ENCODE measurements at places on chromosomes 7 and 10.

GRCh38 chr7:99667179-99667578, 12.6 kb downstream of the CYP3A5 start:
- DNase-seq = no peak

DNA sequence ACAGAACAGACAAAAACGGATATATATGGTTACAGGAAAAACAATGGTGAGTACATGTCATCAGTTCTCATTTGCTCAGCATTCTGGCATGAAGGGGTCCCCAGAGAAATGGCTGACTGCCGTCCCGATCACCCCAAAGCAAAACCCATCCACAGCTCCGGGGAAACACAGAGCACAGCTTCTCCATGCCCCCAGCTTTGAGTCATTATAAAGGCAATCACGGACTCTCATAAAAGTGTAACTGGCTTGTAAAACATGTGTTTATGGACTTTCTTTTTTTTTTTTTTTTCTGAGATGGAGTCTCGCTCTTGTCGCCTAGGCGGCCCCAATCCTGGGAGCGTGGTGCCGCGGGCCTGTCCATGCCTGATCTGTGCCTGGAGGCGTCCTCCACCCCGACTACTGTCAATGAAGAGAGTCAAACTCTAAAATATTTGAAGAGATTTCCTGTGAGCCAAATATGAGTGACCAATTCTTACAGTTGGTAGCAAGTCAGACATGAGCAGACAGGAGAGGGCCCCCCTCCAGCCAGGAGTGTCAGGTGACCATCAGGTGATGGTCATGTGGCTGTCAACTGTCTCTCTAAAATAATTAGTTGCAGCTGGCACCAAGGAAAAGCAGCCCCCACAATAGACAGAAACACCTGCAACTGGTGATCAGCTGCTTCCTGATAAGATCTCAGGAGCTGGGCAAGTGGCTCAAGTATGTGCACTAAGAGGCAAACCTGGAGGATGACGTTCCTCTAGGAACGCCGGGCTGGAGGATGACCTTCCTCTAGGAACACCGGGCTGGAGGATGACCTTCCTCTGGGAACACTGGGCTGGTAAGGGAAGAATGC, 21.7 kb upstream of the NOM1 start:
- DNase-seq = no peak

DNA sequence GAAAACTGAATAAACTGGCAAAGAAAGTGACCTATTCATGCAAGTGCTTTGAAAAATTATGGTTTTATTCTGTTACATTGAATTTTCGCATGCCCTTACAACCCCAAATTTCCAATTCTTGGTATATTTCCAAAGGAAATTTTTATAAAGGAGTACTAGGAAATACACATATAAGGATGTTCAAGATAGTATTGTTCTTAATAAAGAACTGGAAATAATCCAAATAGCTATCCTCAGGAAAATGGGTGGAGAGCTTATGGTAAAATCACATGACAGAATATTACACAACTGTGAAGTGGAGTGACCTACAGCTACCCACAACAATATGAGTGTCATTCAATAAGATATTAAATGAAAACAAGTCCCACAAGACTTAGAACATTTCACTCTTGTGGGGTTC, 138.9 kb upstream of the BMPER start:
- no peak for DNase-seq

DNA sequence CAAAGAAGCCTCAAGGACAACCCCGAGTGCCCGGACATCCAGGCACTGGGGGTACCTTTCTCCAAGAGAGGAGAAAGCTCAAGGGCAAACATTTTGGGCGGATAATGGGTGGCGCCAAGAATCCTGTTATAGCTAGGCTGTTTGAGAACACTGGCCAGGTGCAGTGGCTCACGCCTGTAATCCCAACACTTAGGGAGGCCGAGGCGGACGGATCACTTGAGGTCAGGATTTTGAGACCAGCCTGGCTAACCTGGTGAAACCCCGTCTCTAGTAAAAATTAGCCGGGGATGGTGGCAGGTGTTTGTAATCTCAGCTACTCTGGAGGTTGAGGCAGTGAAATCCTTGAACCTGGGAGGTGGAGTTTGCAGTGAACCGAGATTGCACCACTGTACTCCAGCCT, 25.2 kb upstream of the UNC5B start:
- no peak for DNase-seq

GRCh38 chr10:93081834-93082233, 8.1 kb downstream of the CYP26A1 start:
- DNase-seq = no peak

GRCh38 chr10:120473593-120473992, 16.6 kb downstream of the PLPP4 start:
- DNase-seq = no peak

DNA sequence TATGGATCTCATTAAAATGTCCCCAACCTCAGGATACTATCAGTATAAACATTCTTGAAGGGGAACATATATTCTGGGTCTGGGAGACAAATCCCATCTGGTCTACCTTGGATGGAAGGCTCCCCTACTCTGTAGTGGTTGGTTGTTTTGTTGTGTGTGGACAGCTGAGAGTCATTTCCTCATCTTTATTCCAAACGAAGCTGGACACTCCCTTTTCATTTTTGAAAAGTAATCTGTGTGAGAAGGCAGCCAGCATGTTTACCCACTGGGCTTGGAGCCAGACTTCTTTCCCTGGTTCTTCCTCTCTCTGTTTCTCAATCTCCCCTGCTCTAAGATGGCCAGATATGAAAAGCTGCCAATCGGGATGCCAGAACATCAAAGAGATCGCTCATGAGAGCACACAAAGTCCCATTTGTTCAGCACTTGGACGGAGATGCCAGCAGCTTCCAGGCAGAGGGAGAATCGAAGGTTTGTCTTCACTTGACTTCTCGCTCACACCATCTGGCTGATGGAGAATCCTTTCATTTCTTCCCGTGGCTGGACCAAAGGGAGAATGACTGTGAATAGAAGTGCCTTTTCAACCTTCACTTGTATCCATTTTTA, 108.1 kb upstream of the AGR3 start:
- no peak for DNase-seq

- no peak for DNase-seq
Observed at GRCh38 chr10:76337641-76338040, 906.2 kb downstream of the LRMDA start.

- no peak for DNase-seq
Observed at GRCh38 chr10:49571388-49571787, 32.5 kb upstream of the ERCC6 start.

DNA sequence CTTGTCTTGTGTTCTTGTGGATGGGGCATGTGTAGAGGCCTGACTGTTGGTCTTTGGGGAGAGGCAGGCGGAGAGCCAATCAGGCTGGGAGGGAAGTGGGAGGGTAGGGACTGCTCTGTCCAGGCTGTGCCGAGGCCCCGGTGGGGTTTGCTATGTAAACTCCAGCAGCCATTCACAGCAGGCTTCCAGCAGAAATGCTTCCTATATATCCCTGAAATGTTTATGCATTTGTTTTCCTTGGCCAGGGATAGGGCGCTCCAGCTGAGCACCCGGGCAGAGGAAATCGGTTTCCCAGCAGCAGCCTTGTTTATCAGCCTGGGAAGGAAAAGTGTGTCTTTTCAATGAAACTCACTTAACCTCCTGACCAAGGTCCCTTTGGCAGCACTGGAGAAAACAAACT, 18.3 kb upstream of the AQP1 start:
- no peak for DNase-seq

DNA sequence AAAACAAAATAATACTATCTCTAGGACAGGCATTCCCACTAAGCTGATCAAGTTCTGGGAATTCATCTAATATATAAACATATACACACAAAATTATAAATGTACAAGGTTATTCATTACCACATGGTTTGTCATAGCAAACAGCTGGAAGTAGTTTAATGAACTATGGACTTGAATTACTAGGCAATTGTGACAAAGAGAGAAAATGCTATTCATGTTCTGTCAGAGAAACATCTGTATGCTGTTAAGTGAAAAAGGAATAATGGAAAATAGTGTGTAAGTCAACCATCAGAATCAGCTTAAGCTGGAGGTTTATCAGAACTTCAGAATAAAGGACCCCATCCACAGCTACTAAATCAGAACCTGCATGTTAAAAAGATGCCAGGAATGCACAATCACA, 2.8 kb downstream of the ZNF248 start:
- no peak for DNase-seq

- DNase-seq = no peak
Observed at GRCh38 chr10:108352771-108353170, 1188.3 kb upstream of the SORCS1 start.

GRCh38 chr7:110835849-110836248, 255.1 kb upstream of the LRRN3 start:
- no peak for DNase-seq

DNA sequence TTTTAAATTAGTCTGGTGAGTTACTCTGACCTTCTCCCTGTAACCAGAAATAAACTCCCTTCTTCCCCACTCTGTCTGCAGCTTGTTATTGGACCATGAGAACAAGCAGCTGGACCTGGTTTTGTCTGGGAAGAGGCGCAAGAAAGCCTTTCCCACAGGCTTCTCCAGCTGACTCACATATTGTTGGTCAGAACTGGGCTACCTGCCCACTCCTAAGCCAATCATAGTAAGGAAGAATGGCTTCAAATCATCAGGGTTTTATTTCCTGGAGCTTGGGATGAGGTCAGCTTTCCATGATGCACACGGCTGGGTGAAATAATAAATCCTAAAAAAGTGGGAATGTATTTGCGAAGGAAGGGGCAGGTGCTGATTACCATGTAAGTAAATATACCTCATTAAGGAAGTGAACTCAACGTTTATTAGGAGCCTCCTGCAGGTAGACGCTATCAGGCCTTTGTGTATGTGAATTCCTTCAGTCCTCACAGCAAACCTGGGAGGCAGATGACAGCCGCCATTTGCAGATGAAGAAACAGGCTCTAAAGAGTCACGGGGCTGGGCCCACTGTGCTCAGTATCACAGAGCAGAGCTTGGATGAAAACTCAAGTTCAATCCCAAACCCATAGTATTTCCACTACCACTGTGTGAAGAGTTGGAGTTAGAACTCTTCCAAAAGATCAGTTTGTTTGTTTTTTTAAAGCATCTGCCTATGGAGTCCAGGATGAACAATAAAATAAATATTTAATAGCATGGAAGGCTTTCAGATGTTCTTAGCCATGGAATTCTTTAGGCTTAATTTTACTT, 32.8 kb downstream of the IL15RA start:
- no peak for DNase-seq

DNA sequence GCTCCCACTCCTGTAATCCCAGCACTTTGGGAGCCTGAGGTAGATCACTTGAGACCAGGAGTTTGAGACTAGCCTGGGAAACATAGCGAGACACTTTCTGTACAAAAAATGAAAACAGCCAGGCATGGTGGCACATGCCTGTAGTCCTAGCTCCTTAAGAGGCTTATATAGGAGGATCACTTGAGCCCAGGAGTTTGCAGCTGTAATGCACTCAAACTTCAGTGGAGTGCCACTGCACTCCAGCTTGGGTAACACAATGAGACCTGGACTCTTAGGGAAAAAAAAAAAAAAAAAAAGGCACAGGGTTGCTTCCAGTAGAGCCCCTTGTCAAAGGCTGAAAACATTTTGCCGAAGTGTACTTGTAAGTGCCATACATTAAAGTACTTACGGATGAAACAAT, 195.3 kb downstream of the PHTF2 start:
- no peak for DNase-seq

DNA sequence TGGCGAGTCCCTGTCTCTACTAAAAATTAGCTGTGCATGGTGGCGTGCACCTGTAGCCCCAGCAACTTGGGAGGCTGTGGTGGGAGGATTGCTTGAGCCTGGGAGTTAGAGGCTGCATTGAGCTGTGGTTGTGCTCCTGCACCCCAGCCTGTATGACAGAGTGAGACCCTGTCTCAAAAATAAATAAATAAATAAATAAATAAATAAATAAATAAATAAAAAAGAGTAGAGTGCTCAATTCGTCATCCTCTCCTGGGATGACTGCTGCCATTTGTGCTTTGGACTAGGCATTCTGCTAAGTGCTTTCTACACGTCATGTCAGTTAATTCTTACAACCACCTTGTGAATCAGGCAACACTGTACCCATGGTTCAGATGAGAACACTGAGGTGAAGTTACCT, 130.6 kb downstream of the DOCK1 start:
- no peak for DNase-seq

DNA sequence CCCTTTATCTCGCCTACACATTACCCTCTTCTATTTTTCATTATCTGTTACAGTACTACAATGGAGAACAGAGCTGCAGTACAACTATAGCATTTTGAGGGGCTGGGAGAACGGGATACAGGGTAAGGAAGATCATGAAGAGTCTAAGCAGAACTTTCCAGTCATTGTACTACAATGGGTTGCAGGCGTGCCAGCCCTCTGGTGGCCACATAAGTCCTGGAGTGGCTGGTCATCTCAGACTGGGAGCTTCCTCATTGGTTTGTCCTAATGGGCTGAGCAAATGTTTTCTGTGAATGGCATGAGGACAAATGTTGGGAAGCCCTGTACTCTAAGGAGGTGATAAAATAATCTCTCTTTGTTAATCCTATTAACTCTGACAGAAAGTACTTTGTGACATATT, 33.0 kb downstream of the TMEM106B start:
- DNase-seq = no peak

GRCh38 chr10:58898854-58899573, 277.4 kb upstream of the PHYHIPL start:
- DNase-seq = no peak

- DNase-seq = no peak
Observed at GRCh38 chr10:71266147-71266917, 52.7 kb upstream of the SLC29A3 start.

DNA sequence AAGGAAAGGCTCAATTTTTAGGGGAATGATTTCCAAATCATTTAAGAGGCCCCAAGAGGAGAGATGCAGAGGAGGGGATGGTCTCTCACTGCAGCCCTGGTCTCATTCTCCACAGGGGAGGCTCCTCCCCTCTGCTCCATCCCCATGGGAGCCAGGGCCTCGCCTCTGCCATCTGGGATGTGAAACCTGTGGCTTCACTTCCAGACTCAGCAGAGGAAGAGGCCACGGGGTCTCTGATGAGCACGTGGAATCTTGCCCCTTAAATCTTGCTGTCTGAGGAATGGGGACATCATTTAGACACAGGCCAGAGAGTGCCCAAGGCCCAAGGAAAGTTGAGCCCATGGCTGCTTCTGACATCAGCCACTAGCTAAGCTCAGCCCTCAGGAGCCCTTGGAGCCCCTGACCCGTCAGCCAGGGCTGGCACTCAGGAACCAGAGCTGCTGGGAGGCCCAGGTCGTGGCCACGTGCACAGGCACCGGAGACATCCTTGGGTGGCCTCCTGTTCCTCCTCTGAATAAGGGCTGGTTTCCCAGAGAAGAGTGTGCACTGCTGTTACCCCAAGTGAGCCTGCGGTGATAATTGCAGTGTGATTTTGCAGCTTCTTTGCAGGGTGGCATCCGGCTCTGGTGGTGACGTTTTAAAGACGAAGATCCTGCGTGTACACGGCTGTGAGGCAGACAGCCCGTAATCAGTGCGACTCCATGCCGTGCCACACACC, 50.5 kb downstream of the VIPR2 start:
- DNase-seq = no peak

GRCh38 chr10:17866346-17866745, 57.2 kb downstream of the MRC1 start:
- DNase-seq = no peak

- DNase-seq = no peak
Observed at GRCh38 chr7:43118313-43118712, 5.9 kb downstream of the HECW1 start.

- no peak for DNase-seq
Observed at GRCh38 chr10:34766266-34766600, 48.9 kb downstream of the PARD3 start.
